ENCODE measurements at places on chromosomes 1 and 21.
A peak's percentile ranks its signal among the peaks of the same experiment; 100 is the strongest.

- peak; percentile 47 for DNase-seq
Observed at GRCh38 chr1:25922056-25922970, 16.1 kb upstream of the STMN1 start.

GRCh38 chr1:98143403-98143802, 222.6 kb upstream of the DPYD start:
- DNase-seq = no peak

DNA sequence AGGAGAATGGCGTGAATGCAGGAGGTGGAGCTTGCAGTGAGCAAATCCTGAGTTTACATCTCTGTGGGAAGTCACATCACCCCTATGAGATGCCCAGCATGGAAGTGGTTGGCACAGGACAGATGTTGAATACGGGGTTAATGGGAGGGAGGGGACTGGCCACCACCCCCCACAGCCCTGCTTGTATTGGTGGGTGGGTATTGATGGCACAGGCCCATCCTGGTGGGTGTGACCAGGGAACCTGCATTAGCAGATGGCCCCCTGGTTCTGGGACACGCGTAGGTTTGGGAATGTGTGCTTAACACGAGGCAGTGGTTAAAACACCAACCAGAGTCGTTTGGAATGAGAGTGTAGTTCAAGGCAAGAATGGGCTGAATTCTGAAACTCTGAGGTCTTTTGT, 117.9 kb downstream of the PRDM2 start:
- DNase-seq = no peak

DNA sequence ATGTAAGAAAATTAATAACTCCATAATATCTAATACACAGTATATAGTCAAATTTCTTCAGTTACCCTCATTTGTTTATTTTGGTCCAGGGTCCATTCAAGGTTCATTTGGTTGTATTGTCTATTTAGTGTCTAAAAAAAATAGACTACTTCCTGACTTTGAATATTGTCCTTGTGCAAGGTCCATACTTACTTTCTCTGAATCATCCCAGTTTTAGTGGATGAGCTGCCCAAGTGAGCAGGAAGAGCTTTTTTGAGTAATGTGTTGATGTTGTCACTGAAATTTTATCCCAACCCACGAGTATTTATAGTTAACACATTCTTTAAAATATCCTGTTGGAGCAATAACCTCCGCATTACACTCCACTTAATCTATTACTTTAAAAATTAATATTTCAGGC, 45.6 kb upstream of the FASLG start:
- DNase-seq = no peak
